Peyer's patch (tissue), 4 donors: ENCODE measurements at places on chromosomes 2 and 18.

GRCh38 chr18:65568866-65569265 is 181.9 kb upstream of the CDH7 start:
- DNase-seq = no peak

DNA sequence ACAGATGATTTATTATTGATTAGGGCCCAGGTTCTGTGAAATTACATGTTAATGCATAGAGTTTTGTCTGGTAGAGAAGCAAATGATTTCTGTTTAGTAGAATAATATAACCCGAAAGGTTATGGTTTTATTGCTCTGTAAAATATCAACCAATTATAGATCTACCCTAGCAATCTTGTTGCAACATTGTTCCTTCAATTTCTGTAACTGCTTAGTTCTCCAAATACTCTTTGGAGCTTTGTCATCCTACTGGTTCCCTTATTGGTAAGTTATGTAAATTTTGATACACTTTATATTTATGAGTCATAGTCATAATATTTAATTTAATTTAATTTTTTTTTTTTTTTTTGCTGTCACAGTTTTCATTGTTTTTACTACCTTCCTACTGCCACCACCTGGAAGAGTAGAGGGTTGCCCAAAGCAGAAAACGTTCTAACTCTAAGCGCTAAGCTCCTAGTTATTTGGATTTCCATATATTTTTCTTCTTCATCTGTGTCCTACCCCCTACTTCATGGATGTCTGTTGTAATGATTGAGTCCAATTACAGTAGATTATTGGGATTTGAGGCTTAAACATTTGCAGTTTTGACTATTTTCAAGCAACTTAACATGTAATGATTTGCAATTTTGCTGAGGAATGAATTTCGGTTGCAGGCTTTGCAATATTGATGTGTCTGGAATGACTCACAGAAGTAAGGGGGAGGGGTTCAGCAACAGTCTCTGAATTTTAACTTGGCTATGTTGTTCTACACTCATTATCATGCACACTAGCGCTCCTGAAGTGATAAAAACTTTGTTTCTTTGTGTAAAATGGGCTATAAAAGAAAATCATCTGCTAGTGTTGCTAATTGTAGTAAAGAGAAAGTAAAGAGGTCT is 51.1 kb downstream of the NABP1 start:
- no peak for DNase-seq

DNA sequence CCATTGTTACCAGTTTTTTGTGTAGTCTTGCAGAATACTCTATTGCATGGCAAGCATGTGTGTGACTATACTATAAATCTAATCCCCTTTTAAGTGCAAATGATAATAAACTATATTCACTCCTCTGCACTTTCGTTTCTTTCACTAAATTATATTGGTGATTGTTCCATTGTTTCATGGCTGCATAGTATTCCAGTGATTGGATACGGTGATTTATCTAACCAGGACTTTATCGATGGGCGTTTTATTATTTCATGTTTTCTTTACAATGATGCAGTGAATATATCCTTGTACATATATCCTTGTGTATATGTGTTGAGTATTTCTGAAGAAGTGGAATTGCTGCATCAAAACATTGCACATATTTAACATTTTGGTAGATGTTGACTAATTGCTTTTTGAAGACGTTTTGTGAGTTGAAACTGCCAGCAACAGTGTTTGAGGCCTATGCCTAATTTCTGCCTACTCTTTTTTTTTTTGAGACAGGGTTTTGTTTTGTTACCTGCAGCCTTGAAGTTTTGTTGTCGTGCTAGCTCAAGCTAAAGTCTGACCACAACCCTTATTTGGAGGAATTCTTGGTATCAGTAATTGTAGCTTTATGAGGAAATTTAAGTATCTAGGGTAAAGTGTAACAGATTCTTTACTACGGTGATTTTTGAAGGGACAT is 2.7 kb downstream of the MIB1 start:
- DNase-seq = no peak

DNA sequence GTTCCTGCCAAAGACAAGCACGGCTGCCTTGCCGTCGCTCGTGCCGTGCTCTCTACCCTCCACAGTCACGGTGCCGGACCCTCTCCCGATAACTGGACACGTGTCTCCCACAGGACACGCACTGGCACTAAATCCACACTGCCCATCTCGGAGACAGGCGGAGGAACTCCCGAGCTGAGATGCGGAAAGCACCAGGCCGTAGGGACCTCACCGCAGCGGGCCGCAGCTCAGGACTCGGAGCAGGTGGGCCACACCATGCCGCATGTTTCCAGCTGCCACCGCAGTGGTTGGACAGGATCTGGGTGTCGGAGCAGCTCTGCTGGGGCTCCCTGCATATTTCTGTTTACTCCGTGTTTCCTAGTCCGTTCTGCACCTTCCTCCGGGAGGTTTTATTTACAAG is 127.2 kb downstream of the TPO start:
- no peak for DNase-seq

DNA sequence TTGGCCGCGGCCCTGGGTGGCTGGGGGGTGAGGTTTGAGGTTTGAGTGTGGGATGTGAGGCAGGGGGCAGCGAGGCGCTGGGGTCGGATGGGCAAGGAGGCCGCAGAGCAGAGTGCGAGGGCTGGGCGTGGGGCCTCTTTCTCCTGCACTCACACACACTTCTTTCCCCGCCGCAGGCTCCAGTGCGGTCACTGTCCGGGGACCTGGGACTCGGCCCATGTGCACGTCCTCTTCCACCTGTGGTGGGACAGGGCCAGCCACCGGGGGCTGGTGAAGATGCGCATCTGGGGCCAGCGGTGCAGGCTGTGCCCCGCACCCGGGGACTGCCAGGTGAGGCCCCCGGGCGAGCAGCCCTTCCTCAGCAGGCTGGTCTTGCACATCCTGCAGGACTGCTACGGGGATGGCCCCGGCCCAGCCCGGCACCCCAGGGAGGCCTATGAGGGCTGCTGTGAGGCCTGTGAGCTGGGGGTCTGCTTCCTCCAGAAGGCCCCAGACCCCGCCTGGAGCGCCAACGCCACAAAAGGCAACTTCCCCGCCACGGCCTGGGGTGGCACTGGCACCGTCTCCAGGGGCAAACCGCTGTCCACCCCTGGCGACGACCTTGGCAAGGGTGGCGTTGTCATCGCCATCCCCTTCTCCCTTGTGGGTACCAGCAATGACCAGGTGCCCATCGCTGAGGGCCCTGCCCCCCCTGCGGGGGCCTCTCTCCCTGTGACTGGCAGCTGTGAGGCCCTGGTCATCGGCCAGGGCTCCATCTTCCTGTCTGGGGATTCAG is 2.2 kb downstream of the RTP5 start:
- DNase-seq = no peak

DNA sequence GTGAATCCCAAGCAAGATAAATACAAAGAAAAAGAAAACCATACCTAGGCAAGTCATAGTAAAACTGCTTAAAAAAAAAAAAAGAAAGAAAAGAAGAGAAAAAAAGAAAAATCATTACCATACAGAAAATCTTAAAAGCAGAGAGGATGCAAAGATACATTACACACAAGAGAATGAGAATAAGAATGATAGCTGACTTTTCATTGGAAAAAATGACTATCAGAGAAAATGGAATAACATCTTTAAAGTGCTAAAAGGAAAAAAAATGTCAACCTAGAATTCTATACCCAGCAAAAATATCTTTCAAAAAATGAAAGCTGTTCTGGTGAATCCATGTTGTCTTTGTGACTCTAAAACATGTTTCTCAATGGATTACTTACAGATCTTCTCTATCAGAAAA is 66.2 kb downstream of the REEP1 start:
- no peak for DNase-seq

GRCh38 chr2:9001229-9001628 is 2.3 kb downstream of the MBOAT2 start:
- no peak for DNase-seq

DNA sequence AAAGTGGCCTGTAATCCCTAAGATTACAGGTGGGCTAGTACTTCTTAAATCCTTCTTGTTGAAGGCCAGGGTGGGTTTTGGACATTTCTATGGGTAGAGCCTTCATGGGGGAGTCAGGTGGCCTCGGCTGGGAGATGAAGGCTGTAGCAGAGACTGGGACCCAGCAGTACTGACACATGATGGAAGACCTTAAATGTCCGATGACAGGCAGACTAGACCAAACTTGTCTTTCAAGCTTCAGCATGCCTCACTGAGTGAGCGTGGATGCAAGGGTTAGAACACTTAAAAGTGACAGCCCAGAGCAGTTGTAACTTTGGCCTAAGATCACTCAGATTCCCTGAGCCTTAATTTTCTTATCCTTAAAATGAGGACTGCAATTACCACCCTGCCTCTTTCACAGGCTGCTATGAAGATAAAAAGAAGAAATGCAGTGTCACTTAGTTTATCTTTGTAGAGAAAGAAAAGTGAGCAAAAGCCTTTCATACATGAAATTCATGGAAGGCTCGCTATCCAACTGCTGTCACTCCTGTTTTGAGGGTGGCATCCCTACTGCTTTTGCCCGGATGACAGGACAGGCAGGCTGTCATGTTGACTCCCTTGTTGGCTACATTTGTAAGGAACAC is 19.5 kb downstream of the PLEK start:
- no peak for DNase-seq
